ENCODE measurements at places on chromosomes 7 and 10.

GRCh38 chr10:118028619-118029018, 18.1 kb downstream of the RAB11FIP2 start:
- no peak for DNase-seq

GRCh38 chr7:68564306-68565135, 1033.8 kb upstream of the AUTS2 start:
- no peak for DNase-seq

DNA sequence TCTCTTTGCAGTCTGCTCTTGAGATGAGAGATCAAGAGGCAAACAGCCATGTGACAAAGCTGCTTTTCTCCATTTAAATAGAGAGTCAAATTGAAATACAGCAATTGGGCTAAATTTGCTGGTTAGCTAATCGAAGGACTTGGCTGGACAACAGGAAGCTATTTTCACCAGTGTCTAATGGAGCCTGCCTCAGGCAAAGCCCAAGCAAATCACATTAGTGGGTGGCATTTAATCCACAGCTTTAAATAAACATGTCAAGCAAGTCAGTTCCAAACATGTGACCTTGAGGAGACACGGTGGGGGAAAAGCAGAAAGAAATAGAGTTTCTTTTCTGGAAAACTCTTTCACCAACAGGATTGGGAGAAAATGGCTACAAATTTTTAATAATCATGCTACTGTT, 180.5 kb upstream of the AOAH start:
- no peak for DNase-seq

GRCh38 chr7:94511718-94512117, 2.1 kb downstream of the CASD1 start:
- DNase-seq = peak; percentile 24

DNA sequence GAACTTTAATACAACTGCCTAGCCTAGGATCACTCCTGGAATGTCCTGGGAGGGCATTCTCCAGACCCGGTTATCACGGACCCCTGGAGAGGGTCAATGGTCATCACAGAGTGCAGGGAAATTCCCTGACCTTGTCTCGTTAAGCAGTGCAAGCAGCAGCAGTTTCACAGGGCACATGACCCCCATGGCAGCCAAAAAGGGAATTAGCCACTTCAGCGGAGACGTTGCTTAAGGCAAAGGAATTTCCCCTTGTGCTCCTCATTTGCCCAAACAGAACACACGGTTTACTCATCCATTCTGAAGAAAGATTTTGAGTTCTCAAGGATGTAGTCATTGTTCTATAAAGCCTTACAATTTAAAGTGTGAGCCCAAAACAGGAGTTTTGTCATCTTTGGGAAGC, 260.3 kb downstream of the SNX13 start:
- no peak for DNase-seq

GRCh38 chr7:85320699-85321476, 134.0 kb upstream of the SEMA3D start:
- DNase-seq = peak; percentile 85

DNA sequence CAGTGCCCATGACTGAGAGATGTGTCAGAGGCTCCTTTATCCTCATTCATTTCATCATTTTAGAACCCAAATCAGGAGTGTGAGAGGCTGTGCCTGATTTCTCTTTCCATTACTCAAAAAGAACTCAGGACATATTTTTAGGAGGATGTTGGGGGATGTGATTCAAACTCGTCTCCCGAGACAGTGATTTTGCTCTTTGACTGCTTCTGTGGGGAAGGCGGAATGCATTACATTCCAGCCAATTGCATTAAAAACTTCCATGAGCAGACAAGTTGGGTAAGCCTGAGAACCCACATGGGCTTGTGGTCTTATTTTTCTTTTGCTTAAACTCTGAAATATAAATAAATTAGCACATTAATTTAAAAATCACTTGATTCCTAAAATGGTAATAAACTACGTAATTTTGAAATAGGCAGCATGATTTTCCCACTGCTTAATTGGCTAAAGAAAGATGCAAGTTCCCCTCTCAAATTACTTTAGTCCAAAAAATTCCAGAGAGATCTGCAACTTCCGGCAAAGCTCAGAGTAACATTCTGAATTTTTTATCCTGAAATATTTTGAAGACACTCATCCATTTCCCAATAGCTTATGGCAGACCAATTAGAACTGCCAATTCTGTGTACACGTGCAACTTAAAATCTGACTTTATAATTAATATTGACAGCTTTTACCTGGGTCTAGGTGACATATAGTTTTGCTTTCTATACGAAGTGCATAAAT, 185.6 kb downstream of the C7orf25 start:
- DNase-seq = no peak

GRCh38 chr7:135111379-135111778, 36.5 kb upstream of the TMEM140 start:
- no peak for DNase-seq

- DNase-seq = no peak
These were observed 467.0 kb upstream of the PODXL start for GRCh38 chr7:132023466-132023865.

DNA sequence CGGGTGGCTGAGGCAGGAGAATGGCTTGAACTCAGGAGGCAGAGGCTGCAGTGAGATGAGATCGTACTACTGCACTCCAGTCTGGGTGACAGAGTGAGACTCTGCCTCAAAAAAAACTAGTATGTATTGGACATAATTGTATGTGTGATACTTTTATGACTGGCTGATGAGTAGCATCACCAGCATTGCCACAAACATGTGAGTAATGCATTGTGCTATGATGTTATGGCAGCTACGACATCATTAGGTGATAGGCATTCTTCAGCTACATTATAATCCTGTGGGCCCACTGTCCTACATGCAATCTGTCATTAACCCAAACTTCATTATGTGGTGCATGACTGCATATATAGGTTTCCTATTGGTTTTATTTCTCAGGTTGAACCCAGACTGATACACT, 352.4 kb downstream of the GALNT17 start:
- no peak for DNase-seq

DNA sequence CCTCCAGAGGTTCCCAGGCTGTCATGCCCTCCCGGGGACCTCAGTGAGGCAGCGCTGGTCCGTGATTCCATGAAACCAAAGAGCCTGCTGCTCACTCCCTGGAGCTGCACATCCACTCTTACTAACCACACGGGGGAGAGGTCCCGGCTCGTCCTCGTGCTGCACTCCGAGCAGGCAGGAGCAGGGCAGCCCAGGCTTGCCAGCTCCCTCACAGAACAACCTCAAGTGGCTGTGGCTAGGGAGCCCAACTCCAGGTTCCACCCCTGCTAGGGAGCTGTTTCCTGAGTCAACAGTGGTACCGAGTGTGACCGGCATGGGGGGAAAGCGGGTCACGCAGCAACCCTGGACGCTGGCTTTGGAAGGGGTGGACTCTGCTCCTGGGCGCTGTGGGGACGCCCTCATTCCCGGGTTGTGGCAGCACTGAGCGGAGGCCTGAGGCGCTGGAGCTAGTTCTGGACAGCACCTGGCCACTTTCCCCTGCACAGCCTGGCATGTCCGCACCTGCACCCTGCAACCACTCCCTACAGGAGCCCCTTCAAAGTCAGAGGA, 27.9 kb upstream of the PPP2R2D start:
- DNase-seq = no peak

DNA sequence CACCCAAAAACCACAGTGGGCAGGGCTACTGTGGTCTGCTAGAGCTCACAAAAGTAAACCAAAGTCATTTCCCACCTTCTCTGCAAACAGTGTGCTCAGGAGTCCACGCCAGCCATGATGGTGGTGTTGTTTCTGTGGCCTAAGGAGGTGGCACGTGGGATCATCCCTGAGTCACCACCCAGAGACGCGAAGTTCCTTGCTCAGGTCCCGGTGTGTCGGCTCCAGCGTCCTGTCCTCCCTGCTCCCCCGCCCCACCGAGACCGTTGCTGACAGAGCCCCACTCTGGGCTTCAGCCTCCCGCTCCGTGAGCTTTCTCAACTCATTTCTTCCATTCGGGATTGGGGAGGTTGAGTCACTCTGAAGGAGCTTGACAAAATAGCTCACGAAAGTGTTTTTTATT, 118.7 kb downstream of the NPTX2 start:
- DNase-seq = no peak

DNA sequence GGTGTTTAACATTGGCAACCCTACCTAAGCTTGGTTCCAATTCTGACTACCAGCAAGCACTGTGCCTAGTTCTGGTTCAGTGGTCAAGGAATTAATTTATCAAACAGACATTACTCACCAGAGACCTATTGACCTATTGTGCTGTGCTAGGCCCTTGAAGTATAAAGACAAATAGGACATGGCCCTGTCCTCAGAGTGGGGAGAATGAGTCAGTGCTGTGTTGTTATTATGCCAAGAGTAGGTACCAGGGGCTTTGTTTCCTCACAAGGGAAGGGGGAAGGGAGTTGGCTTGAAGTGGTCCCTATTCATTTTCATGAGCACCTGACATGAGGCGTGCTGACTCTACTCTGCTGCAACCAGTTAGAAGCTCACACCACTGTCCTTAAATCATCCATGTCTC, 62.6 kb upstream of the PLPP4 start:
- DNase-seq = no peak

GRCh38 chr7:141118767-141119166, 44.9 kb downstream of the TMEM178B start:
- no peak for DNase-seq

GRCh38 chr10:119501690-119502089, 40.8 kb downstream of the RGS10 start:
- DNase-seq = no peak

GRCh38 chr10:46094931-46095750, 49.1 kb upstream of the MSMB start:
- DNase-seq = no peak

DNA sequence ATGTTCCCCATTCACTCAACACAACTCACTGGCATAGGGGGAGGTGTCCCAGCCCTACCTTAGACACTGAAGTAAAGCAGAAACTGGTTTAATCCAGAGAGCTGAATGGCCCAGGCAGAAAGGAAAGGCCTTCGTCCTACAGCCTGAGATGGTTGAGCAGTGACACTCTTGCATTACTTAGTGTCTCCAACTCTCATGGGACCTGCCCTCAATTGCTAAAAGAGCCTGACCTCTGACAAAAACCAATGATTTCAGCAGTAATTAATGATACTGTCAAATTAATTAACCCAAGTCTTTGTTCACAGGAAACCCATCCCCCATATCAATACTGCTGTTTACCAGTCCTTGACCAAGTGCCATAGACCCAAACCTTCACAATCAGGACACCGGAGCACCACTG, 48.6 kb downstream of the ICA1 start:
- no peak for DNase-seq

- no peak for DNase-seq
These were observed 357.6 kb upstream of the PCDH15 start for GRCh38 chr10:55158633-55159032.

GRCh38 chr10:103062854-103063590, 130.1 kb downstream of the NT5C2 start:
- no peak for DNase-seq

DNA sequence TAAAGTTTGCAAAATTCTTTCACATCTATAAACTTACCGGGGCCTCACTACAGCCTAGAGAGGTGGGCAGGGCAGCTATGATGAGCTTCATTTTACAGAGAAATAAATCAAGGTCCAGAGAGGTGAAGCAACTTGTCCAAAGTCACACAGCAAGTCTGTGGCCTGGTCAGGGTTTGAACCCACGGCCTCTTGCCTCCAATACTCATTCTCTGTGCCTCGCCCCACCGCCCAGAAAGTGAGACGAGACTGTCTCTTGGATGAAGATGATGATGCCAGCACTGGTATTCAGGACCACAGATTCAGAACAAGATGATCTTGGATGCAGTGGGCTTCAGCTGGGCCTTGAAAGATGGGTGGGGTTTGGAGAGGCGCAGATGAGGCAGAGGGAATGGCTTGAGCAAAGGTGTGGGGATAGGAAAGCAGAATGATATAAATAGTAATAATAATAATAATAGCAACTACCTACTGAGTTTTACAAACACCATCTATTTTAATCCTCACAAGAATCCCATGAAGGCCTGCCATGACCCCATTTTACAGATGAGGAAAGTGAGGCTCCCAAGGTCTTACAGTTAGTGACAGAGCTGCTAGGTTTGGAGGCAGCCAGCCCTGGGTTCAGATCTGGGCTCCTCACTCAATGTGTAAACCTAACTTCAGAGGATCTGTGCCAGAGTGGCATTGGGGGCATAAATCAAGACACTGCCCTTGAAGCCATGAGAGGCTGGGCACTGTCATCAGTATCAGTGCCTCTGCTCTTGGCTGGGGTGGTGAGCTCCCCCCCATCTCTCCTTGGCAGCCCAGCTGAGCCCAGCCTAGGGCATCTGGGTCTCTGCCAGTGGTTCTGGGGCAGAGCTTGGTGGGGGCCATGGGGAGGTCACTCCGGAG, 70.0 kb downstream of the NEURL1 start:
- DNase-seq = no peak

DNA sequence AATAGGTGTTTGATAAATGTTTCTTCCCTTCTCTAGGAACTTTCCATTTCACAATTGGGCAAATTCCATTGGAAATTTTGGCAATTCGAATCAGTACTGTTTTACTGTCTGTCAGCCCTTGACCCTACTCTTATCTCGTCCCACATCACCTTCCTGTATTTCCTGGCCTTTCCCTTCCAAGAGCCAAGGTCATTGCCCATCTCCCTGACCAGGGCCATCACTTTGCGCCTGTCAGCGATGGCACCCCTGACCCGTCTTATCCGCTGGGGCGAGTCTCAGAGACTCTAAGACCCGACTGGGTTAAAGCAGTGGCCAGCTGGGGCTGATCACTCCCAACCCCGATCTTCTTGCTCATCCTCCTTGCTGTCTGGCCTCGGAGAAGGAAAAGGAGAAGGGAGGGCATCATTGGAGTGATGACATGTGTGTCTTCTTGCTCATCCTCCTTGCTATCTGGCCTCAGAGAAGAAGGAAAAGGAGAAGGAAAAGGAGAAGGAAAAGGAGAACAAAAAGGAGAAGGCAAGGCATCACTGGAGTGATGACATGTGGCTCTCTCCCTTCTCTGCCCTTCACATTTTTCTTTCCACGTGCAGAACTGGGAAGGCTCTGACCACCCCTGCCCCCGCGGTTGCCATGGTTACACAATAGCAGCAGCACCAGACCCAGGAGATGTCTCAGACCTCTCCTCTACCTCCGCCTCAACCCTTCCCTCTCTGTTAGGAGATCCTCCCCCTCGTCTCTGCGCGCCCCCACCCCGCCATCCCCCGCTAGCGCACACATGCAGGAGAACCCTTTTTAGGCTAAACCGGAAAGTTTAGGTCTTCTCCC, 2.0 kb downstream of the SEMA3D start:
- DNase-seq = no peak

GRCh38 chr7:5380350-5381070, 43.1 kb downstream of the TNRC18 start:
- DNase-seq = no peak

DNA sequence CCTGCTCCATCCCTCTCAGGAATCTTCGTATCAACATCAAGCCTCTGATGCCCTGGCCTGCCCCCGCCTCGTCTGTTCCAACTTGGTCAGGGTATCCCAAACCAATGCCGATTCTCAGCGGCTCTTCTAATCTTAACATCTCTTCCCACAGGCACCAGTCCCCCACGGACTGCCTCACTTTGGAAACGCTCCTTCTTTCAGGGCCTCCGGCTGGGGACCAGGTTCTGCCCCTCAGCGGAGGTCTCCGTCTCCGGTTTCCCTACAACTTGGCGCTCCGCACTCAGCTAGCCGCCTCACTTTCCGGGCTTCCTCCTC, 488 bp downstream of the ABCF2 start:
- DNase-seq = no peak

Data from NCI-H187 treated with DMSO at 0.1 percent for 48 hours (cell line).